ENCODE measurements at places on chromosomes 16 and 17.

GRCh38 chr17:37530420-37530819 lies 40.7 kb downstream of the DUSP14 start:
- DNase-seq = no peak

DNA sequence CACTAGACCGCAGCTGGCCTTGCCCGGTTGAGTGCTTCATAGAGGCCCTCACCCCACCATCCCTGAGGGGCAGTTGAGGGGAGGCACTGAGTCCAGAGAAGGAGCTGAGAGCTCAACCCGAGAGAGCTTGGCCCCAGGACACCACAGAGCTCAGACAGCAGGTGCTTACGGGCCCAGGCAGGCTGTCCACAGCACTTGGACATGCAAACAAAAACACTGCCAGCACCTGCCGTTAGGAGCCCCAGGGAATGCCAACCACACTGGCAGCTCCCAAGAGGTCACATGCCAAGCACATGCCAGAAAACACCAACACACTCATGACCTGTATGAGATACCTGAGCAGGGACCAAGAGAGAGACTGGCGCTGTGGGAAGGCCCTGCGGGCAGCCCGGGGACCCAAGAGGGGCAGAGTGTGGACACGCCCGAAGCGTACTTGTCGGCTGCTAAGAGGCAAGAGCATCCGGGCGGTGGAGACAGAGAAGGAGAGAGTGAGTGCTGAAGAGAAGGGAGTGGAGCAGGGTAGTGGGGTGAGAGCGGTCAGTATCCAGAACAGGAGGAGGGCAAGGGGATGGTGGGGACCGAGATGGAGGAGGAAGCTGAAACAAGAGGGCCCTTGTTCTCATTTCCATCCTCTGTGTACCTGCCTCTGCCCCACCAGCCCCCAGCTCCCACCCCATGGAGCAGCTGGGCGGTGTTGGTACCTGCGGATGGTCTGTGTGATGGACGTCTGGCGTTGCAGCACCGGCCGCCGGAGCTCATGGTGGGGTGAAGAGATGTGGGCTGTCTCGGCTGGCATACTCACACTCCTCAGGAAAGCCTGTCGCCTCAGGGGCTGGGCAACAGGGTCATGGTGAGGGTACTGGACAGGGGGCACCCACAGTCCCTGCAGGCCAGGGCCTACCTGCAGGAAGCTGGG lies 8.2 kb downstream of the RHBDF1 start:
- no peak for DNase-seq

GRCh38 chr17:22305356-22306071 lies 613.2 kb downstream of the KCNJ18 start:
- DNase-seq = no peak

GRCh38 chr17:78652913-78653312 lies 75.7 kb upstream of the DNAH17 start:
- no peak for DNase-seq

GRCh38 chr16:53837426-53837825 lies 133.5 kb downstream of the FTO start:
- DNase-seq = no peak

DNA sequence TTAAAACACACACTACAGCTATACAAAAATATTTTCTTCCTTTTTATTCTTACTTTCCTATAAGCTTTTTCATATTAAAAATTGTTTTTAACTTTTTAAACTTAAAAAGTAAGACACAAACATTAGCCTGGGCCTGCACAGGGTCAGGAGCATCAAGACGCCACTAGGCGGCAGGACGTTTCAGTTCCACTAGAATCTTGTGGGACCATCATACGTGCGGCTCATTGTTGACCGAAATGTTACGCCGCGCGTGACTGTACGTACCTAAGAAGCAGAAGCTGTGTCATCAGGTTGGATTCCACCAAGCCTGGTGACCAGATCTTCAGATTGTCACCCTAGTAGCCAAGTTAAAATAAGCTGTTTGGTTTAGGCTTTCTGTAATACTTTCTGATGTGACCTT lies 47.1 kb downstream of the USP10 start:
- DNase-seq = no peak

GRCh38 chr17:51335006-51335590 lies 74.8 kb downstream of the UTP18 start:
- no peak for DNase-seq

DNA sequence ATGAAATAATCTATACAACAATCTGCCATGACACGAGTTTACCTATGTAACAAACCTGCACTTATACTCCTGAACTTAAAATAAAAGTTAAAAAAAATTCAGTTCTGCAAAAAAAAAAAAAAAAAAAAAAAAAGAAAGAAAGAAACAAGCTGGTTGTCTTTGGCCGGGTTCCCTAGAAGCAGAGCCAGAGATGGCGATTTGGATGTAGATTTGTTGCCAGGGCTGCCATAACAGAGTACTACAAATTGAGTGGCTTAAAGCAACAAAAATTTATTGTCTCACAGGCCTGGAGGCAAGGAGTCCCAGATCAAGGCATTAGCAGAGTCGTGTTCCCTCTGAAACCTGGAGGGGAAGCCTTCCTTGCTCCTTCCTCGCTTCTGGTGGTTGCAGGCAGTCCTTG lies 20.4 kb downstream of the SYT17 start:
- DNase-seq = no peak

- DNase-seq = no peak
Measured at GRCh38 chr16:525520-526180, 1.9 kb upstream of the CAPN15 start.

DNA sequence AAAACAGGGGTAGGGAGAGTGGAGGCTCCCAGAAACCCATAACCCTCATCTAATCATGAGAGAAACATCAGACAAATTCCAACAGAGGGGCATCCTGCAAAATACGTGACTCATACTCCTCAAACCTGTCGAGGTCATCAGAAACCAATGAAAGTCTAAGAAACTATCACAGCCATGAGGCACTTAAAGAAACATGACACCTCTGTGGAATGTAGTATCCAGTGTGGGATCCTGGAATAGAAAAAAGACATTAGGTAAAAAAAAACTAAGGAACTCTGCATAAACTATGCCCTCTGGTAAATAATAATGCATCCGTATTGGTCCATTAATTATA lies 16.4 kb downstream of the CDH5 start:
- DNase-seq = no peak

- DNase-seq = no peak
Measured at GRCh38 chr17:47816111-47816735, 5.4 kb downstream of the OSBPL7 start.

DNA sequence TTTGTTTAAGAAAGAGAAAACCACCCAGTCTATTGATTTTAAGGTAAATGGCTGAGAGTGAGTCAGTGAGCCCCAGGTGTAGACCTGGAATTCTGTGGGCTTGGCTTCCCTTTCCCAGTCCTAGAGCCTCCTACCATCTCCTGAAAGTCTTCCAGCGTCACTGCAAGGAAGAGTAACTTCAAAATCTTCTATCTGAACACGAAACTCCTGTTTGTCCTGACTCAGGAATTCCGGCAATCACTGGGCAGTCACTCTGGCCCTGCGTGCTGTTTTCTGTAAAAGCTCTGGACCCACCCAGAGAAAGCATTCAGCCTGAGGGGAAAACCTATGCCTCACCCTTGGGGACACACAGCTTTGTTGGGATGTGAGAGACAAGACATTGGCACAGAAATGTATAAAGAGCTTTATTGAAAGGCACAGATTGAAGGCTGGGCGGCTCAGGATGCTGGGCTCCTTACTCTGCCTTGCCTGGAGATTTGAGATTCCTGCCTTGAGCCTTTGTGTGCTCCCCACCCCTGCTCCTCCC lies 15.9 kb downstream of the MINK1 start:
- no peak for DNase-seq

GRCh38 chr17:27430882-27431491 lies 25.3 kb upstream of the KSR1 start:
- DNase-seq = no peak

- DNase-seq = no peak
Measured at GRCh38 chr17:80233202-80233601, 13.0 kb downstream of the SLC26A11 start.

DNA sequence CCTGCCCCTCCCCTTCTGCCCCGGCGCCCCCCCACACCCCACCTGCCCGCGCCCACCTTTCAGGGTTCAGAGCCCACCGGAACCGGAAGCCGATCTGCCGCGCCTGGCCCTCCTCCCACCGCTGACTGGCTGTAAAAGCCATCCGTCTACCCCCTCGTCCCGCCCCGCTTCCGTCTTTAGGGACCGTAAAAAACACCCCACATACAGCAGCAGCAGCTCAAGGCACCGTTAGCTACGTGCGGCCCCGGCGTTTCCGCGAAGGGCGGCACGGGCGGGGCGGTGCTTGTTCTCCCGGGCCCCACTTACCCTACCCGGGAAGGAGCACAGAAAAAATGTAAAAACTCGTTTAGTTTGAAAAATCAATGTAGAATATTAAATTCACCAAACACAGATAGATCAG lies at the start of gene MRPL28:
TSS of gene MRPL28 (minus strand) at position 96 of the 400 bp plus-strand sequence. CDS start 320 bp downstream, outside the sequence.
- DNase-seq = peak; percentile 80

GRCh38 chr16:31499928-31500327 lies 8.3 kb downstream of the RUSF1 start:
- DNase-seq = no peak

- DNase-seq = no peak
Measured at GRCh38 chr17:82531431-82531881, 11.9 kb downstream of the FOXK2 start.

GRCh38 chr16:53506254-53506653 lies 3.2 kb upstream of the AKTIP start:
- DNase-seq = no peak

DNA sequence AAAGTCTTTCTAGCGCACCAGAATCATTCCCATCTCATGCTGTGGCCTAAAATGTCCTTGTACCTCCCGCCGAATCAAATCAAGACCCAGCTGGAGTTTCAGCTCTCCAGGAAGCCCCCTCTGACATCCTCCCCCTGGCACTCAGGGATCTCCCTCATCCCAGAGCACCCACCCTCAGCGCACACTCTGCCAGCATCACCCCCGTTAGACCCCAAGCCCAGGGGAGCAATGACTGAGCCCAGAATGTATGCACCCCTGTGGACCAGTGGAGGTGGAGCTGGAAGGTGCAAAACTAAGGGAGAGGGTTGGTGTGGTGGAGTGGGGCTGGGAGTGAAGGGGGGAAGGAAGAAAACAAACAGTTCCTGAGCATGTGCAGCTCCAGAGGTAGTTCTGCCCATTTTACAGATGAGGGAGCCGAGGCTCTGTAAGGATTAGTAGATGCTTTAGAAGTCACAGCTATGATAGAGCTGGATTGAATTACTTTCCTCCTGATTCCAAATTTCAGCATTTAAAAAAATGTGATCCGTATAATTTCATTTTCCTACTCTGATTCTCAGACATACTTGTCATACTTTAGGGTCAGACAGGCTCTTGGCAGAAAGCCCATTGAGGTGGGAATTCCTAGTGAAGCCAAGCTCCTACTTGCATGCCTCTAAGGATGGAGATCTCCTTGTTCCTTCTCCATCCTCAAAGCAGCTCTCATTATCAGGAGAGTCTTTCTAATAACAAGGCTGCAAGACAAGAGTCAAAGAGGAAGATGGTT lies 242.7 kb downstream of the KATNIP start:
- DNase-seq = no peak

GRCh38 chr17:75707079-75707571 lies 14.1 kb upstream of the ITGB4 start:
- DNase-seq = no peak
